BJ (cell line): ENCODE measurements at places on chromosomes 2 and 18. TPM values are rescaled to one million over a fixed set of nuclear protein-coding genes. Genes with fewer than 3 reads are reported as not detected.
A peak's percentile ranks its signal among the peaks of the same experiment; 100 is the strongest.

The SNED1 gene
- polyA plus RNA-seq, result 1.8 and 3.9 TPM in 2 replicates

The ABCG5 gene
- not detected in 2 replicates for polyA plus RNA-seq

The HADHB gene
- polyA plus RNA-seq, result 99.4 and 144 TPM in 2 replicates

The SERPINB13 gene
- not detected in 2 replicates for polyA plus RNA-seq

The ANTXR1 gene
- polyA plus RNA-seq, result 78.6 and 87.1 TPM in 2 replicates

The PTPN4 gene
- 11.8 and 21.2 TPM in 2 replicates for polyA plus RNA-seq

The ESPNL gene
- 1.3 and 2.1 TPM in 2 replicates for polyA plus RNA-seq

The ALK gene
- not detected in 2 replicates for polyA plus RNA-seq

The NDUFAF7 gene
- 9.5 and 17.3 TPM in 2 replicates for polyA plus RNA-seq

The KCNJ3 gene
- 3.2 and 5.4 TPM in 2 replicates for polyA plus RNA-seq

The STEAP3 gene
- polyA plus RNA-seq, result 7.7 and 13.9 TPM in 2 replicates

The OSR1 gene
- polyA plus RNA-seq, result 4.3 and 6.7 TPM in 2 replicates

The ACADL gene
- polyA plus RNA-seq, result not detected in 2 replicates

The THAP4 gene
- polyA plus RNA-seq, result 33.8 and 50.4 TPM in 2 replicates

The CYP26B1 gene
- polyA plus RNA-seq, result 0.16 and 0.27 TPM in 2 replicates

DNA sequence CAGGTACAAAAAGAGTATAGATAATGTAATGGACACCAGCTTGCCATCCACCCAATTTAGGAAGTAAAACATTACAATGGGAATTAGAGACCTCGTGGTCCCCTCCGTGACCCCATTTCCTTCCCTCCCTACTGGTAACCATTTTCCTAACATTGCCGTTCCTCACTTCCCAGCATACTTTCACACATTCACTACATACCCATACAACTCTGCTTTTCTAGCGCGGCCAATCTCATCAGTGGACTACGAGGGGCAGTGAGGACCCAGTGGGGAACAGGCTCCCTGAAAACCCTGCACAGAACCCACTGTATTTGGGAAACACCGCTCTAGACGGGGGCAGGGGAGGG, 1.1 kb downstream of the ENOSF1 start:
- no peak for DNase-seq

- no peak for DNase-seq
Measured at GRCh38 chr2:110948027-110948674, 172.6 kb upstream of the BCL2L11 start.

- DNase-seq, result no peak
Measured at GRCh38 chr2:127142663-127143630, 36.0 kb upstream of the BIN1 start.

- DNase-seq, result no peak
Measured at GRCh38 chr2:5926871-5927512, 234.8 kb downstream of the SOX11 start.

- DNase-seq, result no peak
Measured at GRCh38 chr18:80145196-80145804, 36.2 kb downstream of the ADNP2 start.

GRCh38 chr2:64658269-64658668, 4.6 kb upstream of the SERTAD2 start:
- DNase-seq, result no peak

DNA sequence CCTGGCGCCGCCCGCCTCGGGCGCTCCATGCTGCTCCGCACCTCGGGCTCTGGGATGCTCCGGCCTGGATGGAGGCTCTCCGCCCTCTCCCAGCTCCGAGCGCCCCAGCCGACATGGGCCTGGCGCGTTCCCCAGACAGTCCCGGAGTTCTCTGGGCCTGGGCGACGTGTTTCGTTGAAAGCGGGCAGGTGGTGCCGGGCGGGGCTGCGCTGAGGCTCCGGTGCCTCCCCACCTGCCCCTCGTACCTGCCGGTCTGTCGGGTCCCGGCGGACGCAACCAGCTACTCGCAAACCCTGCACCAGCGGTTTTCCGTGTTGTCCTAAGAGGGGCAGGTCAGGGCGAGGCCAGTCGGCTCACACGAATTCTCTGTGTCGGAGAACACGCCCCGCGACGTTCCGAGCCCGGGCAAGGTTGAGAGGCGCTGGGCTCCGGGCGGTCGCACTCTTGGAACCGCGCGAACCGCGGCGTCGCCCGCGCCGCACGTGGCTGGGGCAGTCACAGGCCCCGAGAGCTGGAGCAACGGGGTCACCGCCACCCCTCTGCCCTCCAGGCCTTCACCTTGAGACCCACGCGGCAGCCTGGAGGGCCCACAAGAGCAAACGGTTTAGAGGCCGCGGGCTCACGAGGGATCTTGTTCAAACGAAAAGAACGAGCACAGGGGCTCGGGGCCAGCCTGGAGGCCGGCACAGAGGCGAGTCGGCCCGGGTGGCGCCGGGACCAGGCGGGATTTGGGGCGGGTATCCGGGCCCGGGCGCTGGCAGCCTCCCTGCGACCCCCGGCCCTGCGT, 4.2 kb upstream of the SIX2 start:
- no peak for DNase-seq

GRCh38 chr2:75010571-75010970, 52.1 kb downstream of the POLE4 start:
- DNase-seq, result no peak

GRCh38 chr18:69529151-69529550, 128.5 kb downstream of the DOK6 start:
- DNase-seq, result no peak

GRCh38 chr2:66567729-66568128, 132.8 kb downstream of the MEIS1 start:
- no peak for DNase-seq

GRCh38 chr2:168224346-168224745, 23.0 kb downstream of the STK39 start:
- no peak for DNase-seq

- no peak for DNase-seq
Measured at GRCh38 chr18:12093520-12094257, at the start of gene ANKRD62. Gene ANKRD62 (plus strand): TSS chr18:12093843. CDS start chr18:12094018, 175 bp downstream.

- DNase-seq, result no peak
Measured at GRCh38 chr2:208359632-208359986, 47.0 kb upstream of the PTH2R start.

GRCh38 chr2:240593026-240593702, 6.6 kb downstream of the CAPN10 start:
- no peak for DNase-seq

GRCh38 chr2:30373881-30374302, 73.2 kb upstream of the LCLAT1 start:
- peak; percentile 41 for DNase-seq

GRCh38 chr2:164898475-164898874, 56.9 kb downstream of the SLC38A11 start:
- DNase-seq, result no peak

GRCh38 chr18:7678801-7679200, 111.7 kb downstream of the PTPRM start:
- DNase-seq, result no peak

DNA sequence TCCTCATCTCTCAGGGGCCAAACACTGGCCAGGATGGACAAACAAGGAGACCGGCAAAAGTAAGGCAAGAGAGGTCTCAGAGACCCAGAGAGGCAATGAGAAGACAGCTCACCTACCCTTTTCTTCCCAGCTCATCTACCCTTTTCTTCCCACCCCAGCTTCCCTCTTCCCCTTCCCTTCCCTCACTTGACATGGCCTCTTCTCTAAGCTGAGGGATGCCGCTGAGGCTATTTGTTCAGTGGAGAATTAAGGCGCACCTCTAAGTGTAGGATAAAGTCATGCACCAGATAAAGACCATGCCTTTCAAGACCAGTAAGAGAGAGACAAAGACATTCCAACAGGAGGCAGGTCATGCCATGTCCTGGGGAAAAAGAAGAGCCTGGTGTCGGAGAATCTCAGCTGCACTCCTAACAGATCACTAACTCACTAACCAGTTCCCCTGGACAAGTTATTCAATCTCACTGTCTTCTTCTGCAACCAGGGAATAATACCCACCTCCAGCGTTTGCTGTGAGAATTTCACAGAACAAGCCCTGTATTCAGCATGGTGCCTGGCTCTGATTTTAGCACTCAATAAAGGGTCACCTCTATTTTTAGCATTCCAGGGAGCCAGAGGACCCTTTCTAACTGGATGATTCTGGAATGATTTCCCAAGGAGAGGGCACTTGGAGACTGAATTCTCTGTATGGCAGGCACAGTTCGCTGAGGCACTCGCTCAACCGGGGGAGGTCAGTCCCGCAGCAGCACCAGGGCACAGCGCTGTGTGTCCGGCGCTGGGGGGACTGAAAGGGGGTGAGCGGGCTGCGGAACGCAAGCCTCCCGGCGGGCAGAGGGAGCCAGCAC, 3.0 kb upstream of the FOSL2 start:
- no peak for DNase-seq

- no peak for DNase-seq
Measured at GRCh38 chr2:16813593-16813992, 148.0 kb upstream of the CYRIA start.

DNA sequence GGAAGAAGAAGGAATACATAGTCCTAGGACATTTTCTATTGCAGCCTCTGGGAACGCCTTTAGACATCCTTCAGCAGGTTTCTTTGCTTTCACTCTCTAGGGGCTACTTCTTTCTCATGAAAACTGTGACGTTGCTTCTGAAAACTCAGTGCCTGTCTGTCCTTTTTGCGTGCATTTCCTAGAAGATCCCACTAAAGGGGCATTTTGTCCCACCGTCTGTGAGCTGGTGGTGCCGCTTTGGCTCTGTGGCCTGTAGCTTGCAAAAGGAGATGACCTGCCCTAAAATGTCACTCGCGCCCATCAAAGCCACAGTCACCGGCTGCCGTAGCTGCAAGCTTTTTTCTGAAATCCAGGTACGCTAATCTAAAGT, 579 bp downstream of the STAT4 start:
- no peak for DNase-seq

- DNase-seq, result no peak
Measured at GRCh38 chr2:102915128-102915527, 153.3 kb downstream of the TMEM182 start.

DNA sequence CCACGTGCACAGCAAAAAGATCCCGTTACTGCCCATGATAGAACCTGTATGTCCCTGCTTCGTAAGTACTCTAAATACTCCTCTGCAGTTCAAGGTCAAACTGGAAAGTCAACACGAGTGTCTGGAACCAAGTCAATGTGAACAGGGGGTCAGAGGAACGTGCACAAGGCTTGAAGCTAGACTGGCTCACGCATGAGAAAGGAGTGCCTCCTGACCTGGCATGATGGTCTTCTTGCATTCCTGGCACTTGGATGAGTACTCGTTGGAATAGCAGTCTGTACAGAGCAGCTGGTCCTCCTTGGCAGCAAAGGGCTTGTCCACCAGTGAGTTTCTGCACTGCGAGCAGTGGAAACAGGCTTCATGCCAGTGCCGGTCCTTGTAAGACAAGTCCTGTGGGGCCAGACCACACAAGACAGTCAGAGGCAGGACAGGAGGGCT, 25.5 kb downstream of the FHL2 start:
- DNase-seq, result no peak

DNA sequence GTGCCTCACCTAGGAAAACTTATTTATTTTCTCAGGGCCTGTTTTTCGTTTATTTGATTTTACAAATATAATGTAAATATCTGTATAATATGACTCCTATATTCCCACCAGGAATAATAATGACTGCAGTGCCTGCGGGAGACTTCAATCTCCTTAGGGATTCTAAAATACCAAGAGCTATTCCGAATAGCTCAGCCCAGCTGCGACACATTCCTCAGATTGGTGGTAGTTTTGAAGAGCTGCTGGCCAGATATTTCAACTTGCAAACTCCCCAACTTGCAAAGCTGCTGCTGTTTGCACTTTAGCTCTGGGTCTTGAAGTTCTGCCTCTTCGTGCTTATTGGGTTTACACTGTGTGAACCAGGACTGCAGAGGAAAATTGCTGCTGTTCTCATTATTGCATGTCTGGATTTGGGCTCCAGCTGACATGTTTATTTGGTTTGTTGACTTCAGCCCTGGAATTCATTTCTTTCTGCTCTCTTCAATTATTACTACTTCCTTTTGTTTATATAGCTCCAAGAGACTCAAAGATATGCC, 480.2 kb upstream of the CHST9 start:
- no peak for DNase-seq

- no peak for DNase-seq
Measured at GRCh38 chr2:238483021-238483420, 56.3 kb downstream of the ASB1 start.

GRCh38 chr2:3747032-3747654, 43.8 kb downstream of the DCDC2C start:
- no peak for DNase-seq

GRCh38 chr2:8403876-8404275, 278.0 kb upstream of the ID2 start:
- DNase-seq, result no peak

DNA sequence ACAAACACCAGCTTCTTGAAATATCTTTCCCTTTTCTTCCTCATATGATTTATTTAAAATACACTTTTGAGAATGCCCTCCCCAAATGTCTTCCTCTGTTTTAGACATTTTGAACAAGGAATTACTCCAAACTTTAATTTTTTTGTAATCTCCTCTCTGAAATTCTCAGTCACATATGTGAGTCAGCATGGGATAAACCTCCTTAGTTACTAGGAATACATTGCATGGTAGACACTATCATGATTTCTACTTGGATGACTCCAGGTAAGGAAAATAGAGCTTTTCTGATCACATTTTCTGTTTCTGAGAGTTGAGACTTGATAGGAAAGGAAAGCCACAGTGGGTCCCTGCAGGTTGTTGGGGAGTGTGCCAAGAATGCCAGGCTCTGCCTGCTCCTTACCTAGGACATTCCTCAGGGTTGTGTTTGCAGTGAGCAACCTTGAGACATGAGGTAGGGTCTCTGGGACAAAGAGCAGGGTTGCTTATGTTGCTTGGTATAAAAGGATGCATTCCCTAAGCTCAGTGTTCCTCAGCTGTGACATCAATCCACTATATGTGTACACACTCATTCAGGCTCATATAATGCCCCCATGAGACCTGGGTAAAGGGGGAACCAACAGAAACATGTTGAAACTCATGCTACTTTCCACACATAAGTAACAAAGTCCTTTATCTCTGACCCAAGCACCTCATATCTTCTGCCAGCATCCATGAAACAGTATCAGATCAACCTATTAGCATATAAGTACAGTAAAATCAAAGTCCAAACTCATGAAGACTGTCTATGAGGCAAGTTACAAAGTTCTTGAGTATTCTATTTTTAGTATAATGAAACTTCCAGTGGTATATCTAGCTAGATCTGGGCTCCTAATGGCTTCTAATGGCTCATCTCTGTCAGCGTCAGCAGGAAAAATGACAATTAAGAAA, 112.8 kb upstream of the SCN1A start:
- no peak for DNase-seq

DNA sequence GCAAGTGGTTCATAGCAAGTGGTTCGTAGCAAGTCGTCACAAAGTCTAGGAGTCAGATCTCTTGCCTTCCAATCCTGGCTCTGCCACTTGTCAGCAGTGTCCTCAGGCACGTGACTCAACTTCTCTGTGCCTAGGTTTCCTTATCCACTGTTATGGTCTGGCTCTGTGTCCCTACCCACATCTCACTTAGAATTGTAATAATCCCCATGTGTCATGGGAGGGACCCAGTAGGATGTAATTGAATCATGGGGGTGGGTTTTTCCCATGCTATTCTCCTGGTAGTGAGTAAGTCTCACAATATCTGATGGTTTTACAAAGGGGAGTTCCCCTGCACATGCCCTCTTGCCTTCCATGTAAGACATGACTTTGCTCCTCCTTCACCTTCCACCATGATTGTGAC, 51.8 kb upstream of the AP1S3 start:
- no peak for DNase-seq

GRCh38 chr2:28152585-28153280, 239.9 kb upstream of the FOSL2 start:
- no peak for DNase-seq

GRCh38 chr18:37714691-37715090, 149.1 kb upstream of the CELF4 start:
- no peak for DNase-seq

- DNase-seq, result no peak
Measured at GRCh38 chr18:58158008-58158407, 114.0 kb downstream of the NEDD4L start.
